ENCODE measurements at places on chromosomes 6 and 20.
A peak's percentile ranks its signal among the peaks of the same experiment; 100 is the strongest.

GRCh38 chr20:63080411-63080810 lies 73.6 kb upstream of the BHLHE23 start:
- DNase-seq, result no peak

DNA sequence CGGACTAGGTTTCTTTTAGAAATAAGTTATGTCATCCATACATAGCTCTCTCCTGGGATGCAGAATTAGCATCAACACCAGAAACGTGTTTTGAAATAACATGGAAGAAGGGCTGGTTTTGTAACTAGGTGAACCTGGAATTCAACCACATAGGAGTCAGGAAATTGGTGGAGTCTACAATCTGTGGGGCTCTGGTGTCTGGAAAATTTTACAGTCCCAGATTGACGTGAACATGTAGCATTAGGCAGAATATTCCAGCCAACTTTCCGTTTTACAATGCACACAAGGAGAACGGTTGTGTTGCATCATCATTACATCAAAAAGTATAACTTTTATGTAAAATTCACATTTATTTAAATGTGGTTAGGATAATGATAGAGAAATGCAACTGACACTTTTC lies 1.9 kb downstream of the KCNQ5 start:
- DNase-seq, result no peak

DNA sequence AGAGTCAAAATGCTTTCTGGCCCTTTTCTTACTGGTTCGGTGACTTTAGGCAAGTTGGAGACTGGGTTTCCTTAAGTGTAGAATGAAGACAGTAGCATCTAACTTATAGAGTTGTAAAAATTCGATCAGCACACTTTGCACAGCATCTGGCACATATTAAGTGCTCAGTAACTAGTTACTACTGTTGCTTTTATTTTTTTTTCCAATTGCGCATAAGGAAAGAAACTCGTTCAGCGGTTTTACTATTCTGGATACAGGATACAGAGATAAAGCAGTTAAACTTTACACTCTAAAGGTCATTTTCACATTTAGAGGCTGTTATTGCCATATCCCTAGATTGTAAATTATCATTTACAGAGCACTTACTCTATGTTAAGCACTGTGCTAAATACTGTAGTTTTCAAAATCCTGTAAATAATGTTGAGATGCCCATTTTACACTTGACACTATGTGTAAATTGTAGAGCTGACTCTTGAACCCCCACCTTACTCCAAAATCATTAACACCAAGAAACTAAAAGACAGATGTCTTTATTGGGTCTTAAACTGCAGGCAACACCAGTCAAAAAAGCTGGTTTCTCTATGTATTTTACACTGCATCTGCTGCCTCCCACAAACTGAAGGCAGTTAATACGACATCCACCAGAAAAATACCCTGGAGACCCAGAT lies 886 bp downstream of the ROMO1 start:
- no peak for DNase-seq

- no peak for DNase-seq
Measured at GRCh38 chr6:96794980-96795379, 42.3 kb downstream of the GPR63 start.

- no peak for DNase-seq
Measured at GRCh38 chr6:1784422-1784884, 174.7 kb downstream of the FOXC1 start.

DNA sequence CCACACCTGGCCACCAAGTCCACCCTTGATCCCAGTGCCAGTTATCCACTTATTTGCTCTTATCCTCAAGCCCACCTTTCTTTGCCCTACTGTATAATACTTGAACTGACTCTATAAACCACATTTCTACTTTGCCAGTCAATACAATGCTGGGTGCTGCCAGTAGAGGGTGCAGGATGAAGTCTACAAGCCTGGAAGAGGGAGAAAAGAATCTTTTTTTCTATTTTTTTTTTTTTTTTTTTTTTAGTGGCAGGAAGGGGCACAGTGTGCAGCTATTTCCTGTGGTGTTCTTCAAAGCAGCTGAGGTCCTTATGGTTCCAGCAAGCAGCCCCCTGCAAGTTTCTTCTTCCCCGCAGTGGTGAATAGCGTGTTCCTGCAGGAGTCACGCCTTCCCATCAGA lies 22.2 kb upstream of the GABRR1 start:
- DNase-seq, result no peak

DNA sequence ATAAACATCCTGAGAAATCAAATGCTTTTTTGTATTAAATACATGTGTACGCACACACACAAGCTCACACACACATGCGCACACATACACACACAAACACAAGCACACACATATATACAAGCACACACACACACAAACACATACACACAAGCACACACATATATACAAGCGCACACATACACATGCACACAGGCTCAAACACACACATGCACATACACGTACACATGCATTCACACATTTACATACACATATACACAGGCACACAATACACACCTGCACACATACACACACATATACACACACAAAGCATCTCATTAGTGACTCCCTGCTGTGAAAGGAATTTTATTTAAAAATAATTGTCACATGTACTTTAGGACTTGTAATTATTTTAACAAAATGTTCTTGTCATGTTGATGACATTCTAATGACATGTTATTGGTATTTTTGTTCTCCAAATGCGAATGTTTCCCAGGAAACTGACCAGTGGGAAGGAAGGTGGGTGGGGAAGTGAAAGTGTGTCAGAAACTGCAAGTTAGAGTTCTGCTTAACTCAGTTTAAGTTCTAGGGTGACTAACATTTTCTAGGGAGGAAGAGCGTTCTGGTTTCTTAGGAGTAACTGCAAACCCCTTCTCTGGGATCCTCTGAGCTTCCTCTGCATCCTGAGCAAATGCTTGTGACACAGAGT lies 113.9 kb upstream of the ZNF217 start:
- no peak for DNase-seq

DNA sequence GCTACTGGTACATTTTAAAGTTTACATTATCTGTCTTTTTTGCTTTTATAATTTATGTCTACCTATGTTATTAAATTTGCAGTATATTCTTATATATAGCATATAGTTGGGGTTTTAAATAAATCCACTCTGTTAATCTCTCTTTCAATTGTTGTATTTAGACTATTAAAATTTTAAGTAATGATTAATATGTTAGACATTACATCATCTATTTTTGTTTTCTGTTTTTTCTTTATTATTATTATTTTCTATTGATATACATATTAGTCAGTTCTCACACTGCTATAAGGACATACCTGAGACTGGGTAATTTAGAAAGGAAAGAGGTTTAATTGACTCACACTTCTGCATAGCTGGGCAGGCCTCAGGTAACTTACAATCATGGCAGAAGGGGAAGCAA lies 1338.2 kb upstream of the GJE1 start:
- no peak for DNase-seq

DNA sequence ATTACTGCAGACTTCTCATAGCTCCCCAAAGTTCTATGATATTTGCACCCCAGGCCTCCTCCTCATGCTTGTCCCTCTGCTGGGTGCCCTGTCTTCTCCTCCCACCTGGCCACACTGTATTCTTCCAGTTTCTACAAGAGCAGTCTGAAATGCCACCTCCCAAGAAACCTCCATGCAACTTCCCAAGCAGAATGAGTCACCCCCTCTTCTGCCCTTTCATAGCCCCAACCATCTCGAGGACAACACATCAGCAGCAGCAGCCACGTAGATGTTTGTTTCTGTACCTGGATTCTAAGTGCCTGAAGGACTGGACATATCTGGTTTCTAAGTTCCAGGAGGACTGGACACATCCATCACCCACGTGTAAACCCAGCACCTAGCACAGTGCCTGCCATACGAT lies 6.6 kb upstream of the ULBP2 start:
- no peak for DNase-seq

DNA sequence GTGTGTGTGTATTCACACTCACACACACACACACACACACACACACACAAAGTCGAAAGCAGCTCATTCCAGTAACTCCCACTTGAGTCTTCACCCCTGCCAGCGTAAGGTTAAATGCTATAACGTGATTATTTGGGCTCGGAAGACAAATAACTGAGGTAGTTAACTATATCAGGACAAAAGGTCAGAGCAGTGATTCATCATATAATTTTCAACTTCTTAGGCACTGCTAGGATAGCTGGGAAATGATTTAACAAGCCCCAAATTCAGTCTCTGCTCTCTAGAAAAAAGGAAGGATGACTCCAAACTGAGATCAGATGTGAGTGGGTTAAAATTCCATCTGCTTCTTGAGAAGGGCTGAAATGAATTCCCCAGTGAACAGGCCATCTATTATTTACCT lies 30.7 kb downstream of the HDGFL1 start:
- no peak for DNase-seq

DNA sequence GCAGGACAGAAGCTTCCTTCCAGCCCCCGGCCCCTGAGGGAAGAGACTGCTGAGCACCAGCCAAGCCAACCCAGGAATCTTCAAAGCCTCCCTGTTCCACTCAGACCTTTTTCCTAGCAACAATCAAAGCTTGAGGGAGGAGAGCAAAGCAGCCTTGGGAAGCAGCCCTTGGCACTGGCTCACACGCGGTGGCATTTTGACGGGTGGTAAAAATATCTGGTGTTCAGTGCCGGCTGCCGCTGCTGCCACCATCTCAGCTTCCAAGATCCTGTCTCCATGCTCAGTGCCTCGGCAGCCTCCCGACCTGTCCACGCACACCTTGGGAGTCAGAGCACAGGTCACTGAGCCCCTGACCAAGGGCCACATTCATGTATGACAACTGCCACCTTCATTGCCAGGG lies 170.1 kb downstream of the LRFN2 start:
- no peak for DNase-seq

DNA sequence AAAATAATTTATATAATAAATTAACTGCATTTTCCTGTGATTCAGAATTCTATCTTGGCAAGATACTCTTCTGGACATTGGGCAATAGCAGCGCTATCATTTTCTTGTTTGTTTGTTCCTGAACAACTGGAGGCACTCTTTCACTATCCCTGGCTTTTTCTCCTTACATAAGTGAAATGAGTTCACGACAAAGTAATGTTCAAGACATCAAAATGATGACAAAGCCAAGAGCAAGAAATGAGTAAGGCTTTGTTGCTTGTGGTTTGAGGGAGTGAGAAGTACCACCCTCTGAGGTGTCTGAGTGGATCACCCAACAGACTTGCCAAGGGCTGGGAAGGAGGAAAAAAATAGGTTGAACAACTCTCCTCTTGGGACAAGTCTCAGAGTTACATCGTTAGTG lies 466.6 kb upstream of the JAG1 start:
- no peak for DNase-seq

- DNase-seq, result no peak
Measured at GRCh38 chr20:16419138-16419715, 154.0 kb downstream of the KIF16B start.

- DNase-seq, result no peak
Measured at GRCh38 chr6:26502165-26502564, 2.1 kb downstream of the BTN1A1 start.

- DNase-seq, result peak; percentile 13
Measured at GRCh38 chr20:48758206-48758820, 69.5 kb downstream of the PREX1 start.

DNA sequence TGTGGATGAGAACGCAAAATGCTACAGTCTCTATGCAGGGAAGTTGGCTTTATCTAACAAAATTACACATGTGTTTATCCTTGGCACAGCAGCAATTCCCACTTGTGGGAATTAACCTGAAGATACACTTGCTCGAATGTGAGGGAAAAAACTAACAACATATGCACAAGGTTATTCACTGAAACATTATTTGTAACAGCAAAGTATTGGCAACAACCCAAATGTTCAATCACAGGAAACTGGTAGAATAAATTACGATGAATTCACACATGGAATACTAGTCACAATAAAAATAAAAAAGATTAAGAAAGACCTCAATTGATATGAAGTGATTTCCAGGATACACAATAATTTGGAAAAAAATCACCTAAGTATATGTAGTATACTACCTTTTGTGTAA lies 68.1 kb upstream of the OGFRL1 start:
- DNase-seq, result no peak

DNA sequence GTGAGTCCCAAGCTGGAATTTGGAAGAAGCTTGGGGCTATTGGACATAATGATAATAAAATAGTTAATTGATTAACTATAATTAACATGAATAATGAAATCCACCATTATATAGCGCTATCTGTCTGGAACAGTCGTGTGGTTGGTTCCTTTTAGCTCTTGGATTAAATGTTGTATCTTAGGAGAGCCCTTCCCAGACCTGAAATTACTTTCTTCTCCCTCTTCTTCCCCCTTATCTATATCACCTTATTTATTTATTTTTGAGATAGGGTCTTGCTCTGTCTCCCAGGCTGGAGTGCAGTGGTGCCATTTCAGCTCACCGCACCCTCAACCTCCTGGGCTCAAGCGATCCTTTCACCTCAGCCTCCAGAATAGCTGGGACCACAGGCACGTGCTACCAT lies 64.6 kb downstream of the NCOA3 start:
- DNase-seq, result no peak

DNA sequence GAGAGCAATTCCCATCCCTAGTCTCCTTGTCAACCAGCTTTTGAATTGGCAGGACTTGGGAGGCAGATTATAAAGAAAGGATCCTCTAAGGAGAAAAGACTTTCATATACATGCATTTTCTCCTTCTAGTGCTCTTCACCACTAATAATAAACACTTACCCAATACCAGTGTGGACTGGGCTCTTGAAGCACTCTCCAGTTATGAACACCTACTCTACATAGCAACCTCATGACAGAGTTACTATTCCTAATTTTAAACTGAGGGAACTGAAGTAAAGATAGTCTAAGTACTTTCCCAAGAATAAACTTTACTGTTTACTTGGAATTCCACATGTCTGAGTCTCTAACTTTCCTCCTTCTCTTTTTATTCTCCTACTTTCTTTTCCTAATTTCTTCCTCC lies 4.8 kb downstream of the COL9A1 start:
- DNase-seq, result no peak

GRCh38 chr6:137827977-137828810 lies 38.9 kb upstream of the TNFAIP3 start:
- no peak for DNase-seq

DNA sequence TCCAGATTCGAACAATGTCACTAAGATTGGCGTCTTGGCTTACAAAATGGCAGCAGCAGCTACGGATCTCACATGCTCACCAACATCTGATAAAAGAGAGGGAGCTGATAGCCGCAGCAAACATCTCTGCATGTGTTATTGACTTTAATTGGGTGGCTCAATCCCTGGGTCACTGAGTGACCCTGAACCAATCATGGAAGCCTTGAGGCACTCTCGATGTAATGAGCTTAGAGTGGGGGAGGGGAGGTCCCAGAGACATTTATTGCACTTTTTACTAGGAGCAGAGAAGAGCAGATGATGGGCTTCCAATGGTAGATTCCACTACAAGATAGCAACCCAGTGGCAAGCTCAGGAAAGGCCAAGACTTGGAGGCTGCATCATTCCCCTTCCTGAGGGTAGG lies 238.7 kb downstream of the BMP7 start:
- no peak for DNase-seq

DNA sequence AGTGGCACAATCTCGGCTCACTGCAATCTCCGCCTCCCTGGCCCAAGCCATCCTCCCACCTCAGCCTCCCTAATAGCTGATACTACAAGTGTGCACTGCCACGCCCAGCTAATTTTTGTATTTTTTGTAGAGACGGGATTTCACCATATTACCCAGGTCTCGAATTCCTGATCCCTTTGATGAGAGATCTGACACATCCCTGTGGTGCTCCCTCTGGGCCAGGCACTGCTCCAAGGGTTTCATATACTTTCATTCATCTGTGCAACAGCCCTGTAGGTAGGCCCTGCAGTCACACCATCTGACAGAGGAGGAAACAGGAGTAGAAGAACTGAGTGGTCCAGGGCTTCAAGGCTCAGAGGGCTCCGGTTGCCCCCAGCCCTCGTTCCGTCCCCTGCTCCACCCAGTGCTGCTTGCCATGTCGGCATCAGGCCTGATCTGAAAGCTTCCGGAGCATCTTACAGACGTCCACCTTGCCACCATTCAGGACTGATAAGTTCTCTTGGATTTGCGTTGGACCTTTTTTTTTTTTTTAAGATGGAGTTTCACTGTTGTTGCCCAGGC lies 3.3 kb downstream of the ZGPAT start:
- no peak for DNase-seq
